ENCODE measurements at places on chromosomes 16 and 17. TPM values are rescaled to one million over a fixed set of nuclear protein-coding genes. Genes with fewer than 3 reads are reported as not detected.

Gene SEZ6L2
- polyA plus RNA-seq, result 10.8 TPM

Gene CEP295NL
- polyA plus RNA-seq, result 0.07 TPM

Gene TBC1D3K
- 1.7 TPM for polyA plus RNA-seq

Gene SPHK1
- polyA plus RNA-seq, result 2.3 TPM

Gene ANKRD13B
- polyA plus RNA-seq, result 8.0 TPM

Gene ADAP2
- polyA plus RNA-seq, result 2.3 TPM

Gene MEOX1
- 18.4 TPM for polyA plus RNA-seq

Gene SDK2
- 7.7 TPM for polyA plus RNA-seq

Gene FSCN2
- 1.1 TPM for polyA plus RNA-seq

DNA sequence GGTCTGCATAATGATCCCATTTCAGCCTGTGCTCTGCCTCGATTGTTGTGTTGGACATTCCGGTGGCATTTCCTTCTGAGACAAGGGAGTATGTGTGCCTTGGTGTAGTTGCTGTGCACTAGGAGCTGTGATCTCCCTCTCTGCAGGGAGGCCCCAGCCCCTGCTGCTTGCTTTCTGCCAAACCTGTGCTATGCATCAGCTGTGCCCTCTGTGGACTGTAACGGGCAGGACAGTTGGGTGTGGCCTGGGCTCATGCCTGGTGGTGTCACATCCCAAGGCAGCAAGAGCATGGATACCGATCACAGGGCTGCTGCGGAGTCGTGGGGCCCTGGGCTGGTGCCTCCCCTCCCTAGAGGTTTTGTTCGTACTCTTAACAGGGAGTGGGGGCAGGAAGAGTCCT, 3.8 kb upstream of the JPT2 start:
- no peak for DNase-seq

DNA sequence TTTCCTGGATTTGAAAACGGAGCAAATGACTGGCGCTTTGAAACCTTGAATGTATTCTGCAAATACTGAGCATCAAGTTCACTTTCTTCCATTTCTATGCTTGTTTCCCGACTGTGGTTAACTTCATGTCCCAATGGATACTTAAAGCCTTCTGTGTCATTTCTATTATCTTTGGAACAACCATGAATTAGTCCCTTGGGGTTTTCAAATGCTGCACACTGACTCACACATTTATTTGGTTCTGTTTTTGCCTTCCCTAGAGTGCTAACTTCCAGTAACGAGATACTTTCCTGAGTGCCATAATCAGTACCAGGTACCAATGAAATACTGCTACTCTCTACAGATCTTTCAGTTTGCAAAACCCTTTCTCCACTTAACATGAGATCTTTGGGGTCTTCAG, 32.3 kb downstream of the BRCA1 start:
- DNase-seq, result no peak

DNA sequence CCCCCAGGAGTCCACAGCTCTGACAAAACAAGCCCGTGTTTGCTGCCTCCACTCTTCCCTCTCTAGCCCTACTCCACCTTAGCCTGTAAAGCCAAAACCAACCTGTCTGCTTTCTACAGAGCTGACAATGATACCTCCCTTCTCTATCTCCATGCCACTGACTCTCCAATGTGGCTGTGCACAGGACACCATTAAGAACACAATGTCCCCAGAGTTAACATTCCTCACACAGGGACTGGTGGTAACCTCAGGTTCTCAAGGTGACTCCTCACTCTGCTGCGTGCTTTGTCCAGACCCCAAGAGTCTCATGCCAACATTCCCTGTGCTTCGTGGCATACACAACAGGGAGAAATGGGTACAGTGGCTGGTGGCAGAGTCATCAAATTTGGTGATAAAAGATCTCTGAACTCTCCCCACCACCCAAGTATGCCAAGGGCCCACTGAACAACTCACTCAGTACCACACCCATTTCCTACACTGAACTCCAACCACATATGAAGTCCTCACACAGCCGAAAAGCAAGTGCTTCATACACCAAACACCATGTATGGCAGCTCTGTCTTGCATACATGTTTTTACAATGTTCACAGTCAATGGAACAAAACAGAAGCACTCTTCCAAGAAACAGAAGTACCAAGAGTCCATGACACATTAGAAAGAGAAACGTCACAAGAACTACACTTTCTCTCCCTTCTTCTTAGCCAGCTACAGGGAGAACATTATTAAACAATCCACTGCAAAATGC, 21.1 kb downstream of the CSNK2A2 start:
- no peak for DNase-seq

DNA sequence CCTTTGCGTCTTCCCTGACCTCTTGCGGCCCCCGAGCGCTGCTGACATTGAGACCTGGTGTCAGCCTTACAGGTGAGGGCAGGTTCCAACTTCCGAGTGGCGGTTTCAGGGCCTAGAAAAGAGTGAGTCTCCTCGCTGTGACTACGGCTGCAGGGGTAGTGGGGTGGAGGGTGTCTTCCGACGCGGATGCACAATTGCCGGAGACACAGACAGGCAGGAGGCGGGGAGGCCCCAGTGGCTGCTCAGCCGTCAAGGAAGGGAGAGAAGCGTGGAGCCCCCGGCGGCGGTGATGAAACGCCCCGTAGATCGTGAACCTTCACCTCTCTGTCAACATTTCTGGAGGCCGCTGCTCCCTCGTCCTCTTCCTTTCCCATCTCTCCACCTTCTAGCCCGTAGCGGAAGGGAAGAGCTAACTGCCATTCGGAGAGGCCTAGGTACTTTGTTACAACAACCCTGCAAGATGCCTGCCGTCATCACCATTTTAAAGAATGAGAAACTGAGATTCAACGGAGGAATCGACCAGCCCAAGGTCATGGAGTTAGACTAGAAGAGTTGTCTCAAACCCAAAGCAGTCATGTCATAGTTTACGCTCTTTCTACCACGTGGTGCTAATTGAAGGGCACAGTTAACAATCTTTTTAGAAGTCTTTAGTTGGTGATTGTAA, 485 bp downstream of the DNAJA3 start:
- no peak for DNase-seq

GRCh38 chr17:2712300-2713043, 908 bp upstream of the CLUH start:
- no peak for DNase-seq

DNA sequence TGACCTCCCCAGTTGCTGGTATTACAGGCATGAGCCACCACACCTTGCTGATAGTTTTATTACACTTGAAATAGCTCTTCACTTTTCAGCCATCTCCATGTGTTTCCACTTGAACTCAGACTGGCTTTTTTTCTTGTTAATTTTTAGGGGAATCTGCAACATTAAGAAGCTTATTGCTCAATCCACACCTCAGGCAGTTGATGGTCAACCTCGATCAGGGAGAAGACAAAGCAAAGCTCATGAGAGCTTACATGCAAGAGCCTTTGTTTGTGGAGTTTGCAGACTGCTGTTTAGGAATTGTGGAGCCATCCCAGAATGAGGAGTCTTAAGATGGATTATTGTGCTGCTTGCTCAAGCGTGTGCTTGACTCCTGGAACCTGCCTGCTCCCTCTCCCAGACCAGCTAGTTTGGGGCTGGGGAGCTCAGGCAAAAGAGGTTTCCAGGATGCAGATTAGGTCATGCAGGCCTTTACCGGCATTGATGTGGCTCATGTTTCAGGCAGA, 8.6 kb downstream of the ZNHIT3 start:
- DNase-seq, result no peak

GRCh38 chr16:64657316-64658011, 464.4 kb downstream of the CDH11 start:
- no peak for DNase-seq

GRCh38 chr16:88084881-88085280, 133.6 kb downstream of the BANP start:
- DNase-seq, result no peak

DNA sequence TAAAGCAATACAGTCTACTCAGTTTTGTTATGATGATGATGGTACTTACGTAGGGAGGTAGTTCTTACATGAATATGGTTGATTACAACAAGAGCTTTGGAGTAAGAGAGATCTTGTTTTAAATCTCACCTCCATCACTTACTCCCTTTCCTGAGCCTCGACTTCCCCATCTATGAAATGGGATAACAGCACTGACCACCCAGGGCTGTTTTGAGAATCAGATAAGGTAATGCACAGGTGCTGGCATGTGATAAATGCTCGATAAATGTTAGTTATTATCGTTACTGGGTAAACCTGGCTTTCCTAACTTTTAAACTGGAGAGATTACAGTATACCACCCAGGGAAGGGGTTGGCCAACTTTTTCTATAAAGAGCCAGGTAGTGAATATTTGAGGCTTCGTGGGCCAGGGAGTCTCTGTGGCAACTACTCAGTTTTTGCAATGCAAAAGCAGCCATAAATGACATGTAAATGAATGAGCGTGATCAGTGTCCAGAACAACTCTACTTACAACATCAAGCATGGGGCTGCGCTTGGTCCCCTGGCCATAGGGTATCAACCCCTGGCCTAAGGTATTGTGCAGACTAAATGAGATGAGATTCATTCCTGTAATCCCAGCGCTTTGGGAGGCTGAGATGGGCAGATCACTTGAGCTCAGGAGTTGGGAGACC, 73.7 kb downstream of the BMERB1 start:
- no peak for DNase-seq

GRCh38 chr16:86095906-86096485, 197.0 kb downstream of the IRF8 start:
- DNase-seq, result no peak

DNA sequence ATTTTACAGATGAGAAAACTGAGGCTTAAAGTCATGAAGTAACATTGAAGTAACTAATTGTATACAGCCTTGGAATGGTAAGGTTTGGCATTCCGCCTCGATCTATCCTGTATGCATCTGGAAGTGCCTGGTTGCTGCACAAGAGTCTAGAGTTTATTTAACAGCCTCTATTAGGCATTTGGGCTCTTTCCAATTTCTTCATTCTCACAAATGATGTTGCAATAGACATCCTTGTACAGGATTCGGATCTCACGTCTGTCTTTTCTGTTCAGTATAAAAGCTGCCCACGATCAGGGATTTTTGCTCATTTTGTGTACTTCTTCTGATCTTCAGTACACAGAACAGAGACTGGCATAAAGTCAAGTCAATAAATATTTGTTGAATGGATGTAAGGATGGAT, 100.5 kb downstream of the AIPL1 start:
- no peak for DNase-seq

DNA sequence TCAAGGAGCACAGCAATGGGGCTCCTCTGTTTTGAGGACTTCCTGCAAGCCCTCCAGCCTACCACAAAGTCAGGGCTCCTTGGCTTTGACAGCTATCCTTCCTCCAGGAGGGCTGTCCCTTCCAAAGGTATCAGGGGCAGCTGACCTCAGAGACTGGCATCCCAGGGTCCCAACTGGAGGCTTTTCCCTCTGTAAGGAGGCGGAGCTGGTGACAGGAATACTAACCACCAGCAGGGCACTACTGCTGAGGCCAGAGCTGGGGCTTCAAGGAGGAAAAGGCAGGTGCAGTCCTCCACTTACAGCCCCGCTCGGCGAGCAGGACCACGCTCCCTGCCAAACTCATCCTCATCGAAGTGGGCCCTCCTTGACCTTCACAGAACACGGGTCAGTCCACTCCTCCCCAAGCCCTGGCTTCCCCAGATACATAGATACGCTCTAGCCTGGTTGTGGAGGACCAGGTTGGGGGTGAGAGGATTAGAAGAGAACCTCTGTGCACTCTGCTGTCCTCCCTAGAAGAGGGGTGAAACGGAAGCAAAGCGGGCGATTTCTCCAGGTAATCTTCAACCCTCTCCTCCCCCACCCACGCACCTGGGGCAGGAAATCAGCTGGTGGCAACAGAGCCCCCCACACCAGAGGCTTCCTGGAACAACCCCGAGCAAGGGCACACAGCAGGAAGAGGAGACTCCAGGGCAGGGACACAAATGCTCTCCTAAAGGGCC, 20.5 kb downstream of the ST3GAL2 start:
- DNase-seq, result no peak

- no peak for DNase-seq
Measured at GRCh38 chr17:31753011-31753410, 106.0 kb downstream of the COPRS start.

DNA sequence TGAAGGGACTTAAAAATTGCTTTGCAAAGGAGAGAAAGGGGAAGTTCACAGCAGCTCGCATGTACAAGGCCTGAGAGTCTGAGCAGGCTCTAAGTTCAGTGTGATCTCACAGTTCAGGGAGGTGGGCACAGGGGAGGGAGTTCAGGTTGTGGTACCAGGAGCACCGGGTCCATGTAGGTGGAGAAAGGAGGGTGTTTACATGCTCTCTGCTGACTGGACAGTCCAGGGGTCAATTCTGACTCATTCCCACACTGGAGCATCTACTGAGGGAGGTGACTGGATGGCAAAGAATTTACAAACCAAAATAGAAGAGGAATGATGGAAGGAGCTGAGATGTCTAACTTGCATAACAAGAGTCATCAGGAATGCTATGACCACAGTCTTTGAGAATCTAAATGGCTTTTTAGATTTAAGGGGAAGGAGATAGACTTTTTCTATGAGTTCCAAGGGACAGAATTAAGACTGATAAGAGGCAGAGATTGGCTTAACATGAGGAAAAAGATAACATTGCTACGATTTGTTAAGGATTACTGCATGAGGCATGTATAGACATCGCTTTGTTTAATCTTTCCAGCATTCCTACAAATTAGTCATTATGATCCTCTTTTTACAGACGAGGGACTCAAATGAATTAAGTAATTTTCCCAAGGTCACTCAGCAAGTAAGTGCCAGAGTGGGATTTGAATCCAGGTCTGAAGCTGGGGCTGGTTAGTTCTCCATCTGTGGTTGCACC, 29.9 kb downstream of the MIS12 start:
- DNase-seq, result no peak

GRCh38 chr17:27380551-27380950, 75.7 kb upstream of the KSR1 start:
- no peak for DNase-seq

DNA sequence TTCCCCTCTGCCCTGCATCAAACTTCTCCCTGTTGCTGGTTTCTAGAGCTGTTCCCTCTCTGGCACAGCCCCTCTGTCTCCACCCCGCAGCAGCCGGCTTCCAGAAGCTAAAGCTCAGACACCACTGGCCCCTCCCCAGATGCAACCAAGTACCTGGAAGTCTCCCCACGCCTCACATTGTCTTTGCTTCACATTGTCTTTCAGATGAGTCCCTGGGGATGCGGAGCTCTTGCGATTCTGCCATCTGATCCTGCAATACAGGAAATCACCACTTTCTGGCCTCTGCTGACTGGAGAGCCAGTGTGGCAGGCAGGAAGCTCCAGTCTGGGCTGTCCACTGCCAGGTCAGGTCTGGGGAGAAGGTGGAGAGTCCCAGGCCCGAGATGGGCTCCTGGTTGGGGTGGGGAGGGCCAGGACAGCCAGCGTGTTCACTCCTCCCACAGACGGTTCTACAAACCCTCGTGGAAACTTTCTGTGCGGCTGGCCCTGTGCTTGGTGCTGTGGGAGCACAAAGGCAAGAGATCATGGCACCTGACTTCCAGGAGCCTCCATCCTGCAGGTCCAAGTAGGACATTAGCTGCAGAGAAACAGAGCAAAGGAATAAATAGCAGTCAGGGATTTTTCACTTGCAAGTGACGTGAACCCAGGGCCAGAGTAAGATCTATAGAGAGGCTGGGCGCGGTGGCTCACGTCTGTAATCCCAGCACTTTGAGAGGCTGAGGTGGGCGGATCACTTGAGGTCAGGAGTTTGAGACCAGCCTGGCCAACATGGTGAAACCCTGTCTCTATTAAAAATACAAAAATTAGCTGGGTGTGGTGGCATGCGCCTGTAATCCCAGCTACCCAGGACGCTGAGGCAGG, 47.9 kb upstream of the MAP3K14 start:
- DNase-seq, result no peak

- no peak for DNase-seq
Measured at GRCh38 chr17:82960419-82961271, 118.8 kb upstream of the METRNL start.
